ENCODE measurements at places on chromosomes 1 and 21.

DNA sequence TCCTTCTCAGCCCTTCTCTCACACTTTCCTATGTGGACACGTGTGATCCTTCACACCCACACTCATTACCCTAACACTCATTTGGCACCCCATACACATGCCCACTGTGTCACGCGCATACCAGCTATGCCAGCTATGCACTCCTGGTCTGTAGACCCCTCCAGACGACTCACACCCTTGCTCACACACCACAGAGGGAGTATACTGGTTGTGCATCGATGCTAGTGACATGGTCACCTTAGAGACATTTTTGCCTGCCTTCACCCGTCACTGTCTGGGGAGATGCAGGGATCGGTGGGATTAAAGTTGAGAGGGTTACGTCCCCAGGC, 8.3 kb upstream of the PPM1J start:
- DNase-seq: no peak

GRCh38 chr1:37868466-37868865, 9.1 kb upstream of the MTF1 start:
- no peak for DNase-seq

GRCh38 chr1:151802372-151802771, 2.8 kb downstream of the LINGO4 start:
- no peak for DNase-seq

DNA sequence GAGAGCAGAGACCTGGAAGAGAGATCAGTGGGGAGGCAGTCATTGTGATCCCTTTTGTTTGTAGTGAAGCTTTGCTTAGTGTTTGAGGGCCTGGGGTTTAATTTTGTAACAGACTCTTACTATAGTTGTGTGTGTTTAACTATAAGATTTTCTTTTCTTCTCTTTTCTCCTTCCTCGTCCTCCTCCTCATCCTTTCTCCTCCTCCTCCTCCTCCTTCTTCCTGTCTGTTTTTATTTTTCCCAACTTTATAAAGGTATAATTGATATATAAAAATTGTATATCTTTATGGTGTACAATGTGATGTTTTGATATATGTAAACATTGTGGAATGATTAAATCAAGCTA, 71.2 kb upstream of the MACF1 start:
- no peak for DNase-seq

GRCh38 chr1:216643176-216643575, 80.1 kb downstream of the ESRRG start:
- DNase-seq: no peak

DNA sequence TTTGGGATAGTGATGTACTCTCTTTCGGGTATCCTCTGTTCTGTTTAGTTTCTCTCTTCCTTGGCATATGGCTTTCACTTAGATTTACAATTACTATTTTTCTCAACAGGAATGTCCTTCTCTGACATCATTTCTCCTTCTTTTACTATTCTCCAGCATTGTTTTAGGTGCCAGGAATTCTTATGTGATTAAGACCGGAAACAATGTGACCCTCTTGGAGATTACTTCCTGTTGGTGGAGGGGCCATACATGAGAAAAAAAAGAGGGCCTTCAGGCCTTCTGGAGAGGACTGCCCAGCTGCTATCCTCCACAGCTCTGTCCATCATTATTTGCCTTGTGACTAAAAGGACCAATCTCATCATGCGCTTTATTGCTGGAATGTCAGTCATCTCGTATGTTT, 50.4 kb upstream of the ADAMTS5 start:
- DNase-seq: no peak

GRCh38 chr1:2086446-2087078, 36.4 kb downstream of the PRKCZ start:
- DNase-seq: no peak

Data from lower leg skin (tissue), 4 donors.